Hypothalamus (tissue), 51 donors: ENCODE measurements at places on chromosomes 3 and 15.

GRCh38 chr3:84292128-84292527, 666.7 kb upstream of the CADM2 start:
- DNase-seq, result no peak

DNA sequence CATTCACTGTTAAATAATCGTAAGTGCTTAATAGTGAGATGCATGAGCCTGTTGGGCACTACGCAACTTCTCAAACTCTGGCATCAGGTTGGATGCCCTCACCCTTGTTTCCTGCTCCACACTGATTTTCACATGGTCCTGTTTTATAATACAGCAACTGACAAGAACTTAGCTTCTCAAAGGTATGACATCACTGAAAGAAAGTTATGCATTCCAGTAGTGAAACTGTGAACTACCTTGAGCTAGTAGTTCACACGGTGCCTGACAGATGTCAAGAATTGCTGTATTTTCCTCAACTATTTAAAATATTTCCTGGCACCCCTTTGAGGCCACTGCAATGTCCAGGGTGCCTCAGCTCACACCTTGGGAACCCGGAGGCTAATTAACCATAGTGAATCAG, 327.5 kb downstream of the RORA start:
- DNase-seq, result no peak

- DNase-seq, result no peak
Measured at GRCh38 chr3:87982421-87982820, 76.4 kb downstream of the CGGBP1 start.

- DNase-seq, result no peak
Measured at GRCh38 chr3:49277383-49277775, 347 bp upstream of the C3orf62 start.

- DNase-seq, result no peak
Measured at GRCh38 chr3:124654470-124654845, 75.8 kb upstream of the UMPS start.

DNA sequence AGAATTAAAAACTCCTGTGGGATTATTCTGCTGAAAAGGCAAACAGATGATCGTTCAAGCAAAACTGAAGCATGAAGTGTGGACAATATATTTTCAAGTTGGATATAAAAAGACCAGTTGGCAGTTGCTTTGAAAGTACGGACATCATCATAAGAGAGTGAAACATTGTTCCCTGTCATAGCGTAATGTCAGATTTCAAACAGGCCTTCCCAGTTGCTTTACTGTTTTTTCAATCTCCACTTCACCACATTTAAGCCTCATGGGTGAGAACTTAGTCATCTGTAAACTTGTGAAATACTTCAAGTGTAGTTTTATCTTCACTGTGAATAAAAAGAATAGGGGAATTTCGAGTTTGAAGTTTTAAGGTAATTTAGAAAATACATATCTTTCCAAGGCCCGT, 435.1 kb upstream of the CNTN3 start:
- no peak for DNase-seq

DNA sequence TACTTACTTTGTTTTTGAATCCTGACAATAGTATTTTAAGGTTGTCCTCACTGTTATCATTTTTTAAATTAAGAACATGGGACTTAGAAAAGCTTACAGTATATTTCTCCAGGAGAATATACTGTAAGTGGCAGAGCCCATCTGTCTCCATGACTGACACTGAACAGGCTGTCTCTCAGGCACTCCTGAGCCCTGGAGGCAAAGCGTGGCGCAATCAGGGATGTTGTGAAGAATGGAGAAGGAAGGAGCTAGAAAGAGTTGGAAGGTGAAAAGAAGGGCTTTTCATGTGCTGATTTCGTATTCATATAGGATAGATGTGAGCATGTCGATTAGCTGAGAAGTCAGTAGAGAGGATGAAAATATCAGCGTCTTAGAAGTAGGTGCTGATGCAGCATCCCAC, 41.5 kb downstream of the FGF12 start:
- no peak for DNase-seq

DNA sequence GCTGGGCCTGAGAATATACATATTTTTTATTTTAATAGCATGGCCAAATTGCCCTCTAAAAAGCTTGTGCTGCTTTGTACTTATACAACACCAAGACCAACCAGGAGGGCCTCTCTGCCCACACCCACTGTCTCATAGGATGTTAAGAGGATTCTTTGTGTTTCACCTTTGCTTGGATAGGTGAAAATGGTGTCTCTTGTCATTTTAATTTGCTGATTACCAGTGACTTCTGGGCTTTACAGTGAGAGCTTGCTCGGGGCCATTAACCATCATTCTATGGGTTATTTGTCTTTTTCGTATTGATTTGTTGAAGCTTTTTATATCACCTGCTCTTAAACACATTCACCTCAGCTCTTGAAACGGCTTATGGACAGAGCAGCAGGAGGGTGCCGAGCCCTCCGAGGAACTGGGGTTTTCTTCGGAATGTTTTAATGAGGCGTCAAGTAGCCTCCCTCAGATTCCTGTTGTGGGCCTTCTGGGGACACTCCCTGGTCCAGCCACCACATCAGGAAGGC, 10.5 kb downstream of the PTH1R start:
- no peak for DNase-seq

DNA sequence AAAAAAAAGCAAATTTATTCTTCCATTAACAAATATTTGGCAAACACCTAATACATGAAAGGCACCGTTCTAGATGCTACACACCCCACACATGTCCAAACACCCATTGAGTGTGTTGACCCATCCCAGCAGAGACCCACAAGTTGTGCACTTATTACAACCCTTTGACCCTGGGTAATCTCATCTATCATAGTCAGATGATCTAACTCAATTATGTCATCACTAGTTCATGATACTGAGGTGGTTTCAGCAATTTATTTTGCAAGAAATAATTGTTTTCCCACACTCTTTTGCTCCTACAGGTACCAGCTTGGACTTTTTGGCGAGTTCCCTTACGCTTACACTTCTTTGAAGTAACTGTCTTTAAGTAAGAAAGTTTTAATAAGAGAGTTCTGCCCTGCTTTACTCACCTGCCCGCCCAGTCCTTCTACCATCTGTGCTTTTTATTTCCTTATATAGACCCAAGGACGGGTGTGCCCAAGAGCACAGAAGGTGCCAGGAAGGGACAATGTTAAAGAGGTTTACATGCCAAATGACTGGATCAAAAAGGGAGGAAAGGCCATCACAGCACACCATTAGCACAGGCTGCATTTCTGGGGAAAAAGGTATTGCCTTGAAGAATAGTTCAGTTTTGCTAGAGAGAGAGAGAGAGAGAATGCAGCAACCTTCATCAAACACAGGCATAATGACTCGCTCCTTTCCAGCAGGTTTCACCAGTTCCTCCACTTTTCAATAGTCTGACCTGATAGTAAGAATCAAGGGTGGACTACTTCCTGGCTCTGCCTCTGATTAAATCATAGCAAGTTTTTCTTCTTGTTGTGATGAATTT, 54.5 kb upstream of the ATP11B start:
- DNase-seq, result no peak

- no peak for DNase-seq
Measured at GRCh38 chr3:183050706-183051105, 48.6 kb downstream of the MCCC1 start.

DNA sequence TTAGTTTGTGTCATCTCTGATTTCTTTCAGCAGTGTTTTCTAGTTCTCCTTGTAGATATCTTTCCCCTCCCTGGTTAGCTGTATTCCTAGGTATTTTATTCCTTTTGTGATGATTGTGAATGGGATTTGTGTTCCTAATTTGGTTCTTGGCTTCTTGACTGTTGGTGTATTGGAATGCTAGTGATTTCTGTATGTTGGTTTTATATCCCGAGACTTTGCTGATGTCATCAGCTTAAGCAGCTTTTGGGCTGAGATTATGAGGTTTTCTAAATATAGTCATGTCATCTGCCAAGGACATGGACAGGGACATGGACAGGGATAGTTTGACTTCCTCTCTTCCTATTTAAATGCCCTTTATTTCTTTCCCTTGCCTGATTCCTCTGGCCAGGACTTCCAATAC, 35.8 kb downstream of the MYO9A start:
- no peak for DNase-seq

GRCh38 chr3:62601238-62602070, 228.1 kb upstream of the FEZF2 start:
- no peak for DNase-seq

GRCh38 chr3:72721683-72722381, 126.4 kb downstream of the SHQ1 start:
- no peak for DNase-seq

GRCh38 chr3:37668431-37668817, 193.3 kb upstream of the CTDSPL start:
- DNase-seq, result no peak

- no peak for DNase-seq
Measured at GRCh38 chr3:84039099-84039498, 919.7 kb upstream of the CADM2 start.

DNA sequence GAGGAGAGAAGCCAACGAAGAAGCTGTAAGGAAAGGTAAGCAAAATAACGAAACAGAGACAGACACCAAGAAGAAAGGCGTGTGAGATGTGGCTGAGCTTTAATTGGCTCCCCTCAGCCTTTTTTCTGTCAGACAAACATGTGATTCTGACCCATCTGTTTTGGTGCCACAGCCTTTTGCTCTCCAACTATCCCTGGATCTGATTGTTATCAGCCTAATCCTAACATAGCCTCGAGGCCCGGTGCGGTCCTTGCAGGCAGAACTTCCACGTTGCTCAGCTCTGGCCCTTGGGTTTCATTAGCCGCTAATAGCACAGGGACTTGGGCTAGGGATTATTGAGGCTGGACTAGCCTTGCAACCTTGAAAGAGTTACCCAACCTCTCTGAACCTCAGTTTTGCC, 57.9 kb upstream of the CACNA2D3 start:
- no peak for DNase-seq

DNA sequence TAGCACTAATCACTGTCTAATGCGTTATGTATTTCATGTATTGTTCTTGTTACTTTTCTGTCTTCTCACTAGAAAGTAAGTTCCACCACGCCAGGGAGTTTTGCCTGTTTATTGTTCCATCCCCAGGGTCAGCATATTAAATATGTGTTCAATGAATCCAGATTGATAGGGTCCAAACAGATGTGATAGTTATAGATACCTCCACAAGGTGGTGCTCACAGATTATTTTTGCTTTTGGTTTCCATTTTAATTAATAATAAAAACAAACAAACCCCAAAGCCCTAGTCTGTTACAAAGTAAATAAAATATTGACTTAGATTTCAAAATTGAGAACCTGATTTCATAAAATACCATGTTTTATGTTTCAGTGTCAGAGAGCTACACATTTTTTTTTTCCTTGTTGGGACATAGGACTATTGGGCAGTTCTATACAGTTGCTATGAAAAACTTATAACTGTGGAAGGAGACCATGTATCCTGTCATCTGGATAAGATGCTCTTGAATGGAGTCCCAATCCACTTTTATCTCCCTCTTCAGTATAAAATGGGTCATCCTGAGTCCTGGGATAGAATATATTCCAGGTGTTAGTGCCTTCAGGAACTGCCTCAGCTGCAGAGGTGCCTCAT, 12.4 kb downstream of the OTOL1 start:
- DNase-seq, result no peak

- DNase-seq, result no peak
Measured at GRCh38 chr3:82353306-82354171, 592.1 kb upstream of the GBE1 start.

GRCh38 chr3:112685420-112685819, 44.5 kb upstream of the CCDC80 start:
- no peak for DNase-seq

DNA sequence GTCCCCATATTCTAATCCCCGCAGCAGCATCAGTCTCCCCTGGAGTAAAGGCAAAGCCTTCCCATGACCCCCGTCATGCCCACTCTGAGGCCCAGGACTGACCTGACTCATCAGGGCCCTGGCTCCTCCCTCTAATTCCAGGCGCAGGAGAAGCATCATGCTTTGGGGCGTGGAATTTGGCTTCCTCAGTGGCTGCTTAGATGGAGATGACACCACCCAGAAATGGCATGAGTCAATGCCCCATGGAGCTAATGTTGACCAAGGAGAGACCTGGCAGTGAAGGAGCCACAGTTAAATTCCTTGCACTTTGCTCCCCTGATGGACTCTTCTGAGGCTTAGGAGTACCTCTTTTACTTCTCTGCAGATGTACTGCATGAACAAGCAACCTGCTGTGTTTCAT, 204.2 kb upstream of the PROK2 start:
- DNase-seq, result no peak

DNA sequence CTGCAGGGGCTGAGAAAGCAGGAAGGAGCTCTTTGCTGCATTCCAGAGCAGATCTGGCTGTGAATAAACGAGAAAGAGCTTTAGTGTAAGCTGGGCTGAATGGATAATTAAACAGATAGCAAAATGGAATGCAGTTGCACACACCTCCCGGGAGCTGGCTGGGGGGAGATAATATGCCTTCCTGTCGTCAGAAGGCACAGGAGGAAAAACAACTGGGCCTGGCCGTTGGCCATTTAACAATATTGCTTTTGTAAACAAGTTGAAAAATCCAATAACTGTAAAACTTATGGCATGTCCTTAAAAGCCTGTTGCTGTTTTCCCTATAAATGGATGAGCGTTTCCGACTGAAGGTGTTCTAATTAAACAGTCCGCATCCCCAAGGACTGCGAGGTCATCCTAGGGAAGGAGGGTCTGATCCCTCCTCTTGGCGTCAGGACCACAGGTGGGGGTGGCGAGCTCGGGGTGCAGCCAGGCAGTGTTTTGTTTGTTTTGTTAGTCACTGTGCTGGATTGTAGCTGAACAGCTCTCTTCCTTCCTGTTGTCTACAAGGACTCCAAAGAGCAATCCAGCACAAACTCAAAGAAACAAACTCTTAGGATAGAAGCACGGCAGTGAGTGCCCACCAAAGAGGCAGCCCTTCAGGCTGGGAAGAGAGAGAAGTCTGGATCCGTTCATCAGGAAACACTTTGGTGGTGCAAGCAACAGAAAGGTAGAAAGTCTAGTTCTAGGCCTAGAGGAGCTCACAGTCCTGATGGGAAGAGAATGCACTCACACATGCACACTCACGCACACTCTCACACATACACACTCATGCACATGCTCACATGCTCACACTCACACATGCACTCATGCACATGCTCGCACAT, 133.4 kb upstream of the SMAD3 start:
- no peak for DNase-seq

GRCh38 chr3:194736896-194737600, 51.4 kb downstream of the FAM43A start:
- DNase-seq, result no peak

GRCh38 chr3:62758296-62759066, 116.7 kb downstream of the CADPS start:
- no peak for DNase-seq

- DNase-seq, result no peak
Measured at GRCh38 chr3:29534006-29534405, 253.1 kb downstream of the RBMS3 start.

GRCh38 chr3:33716227-33716626, 1.8 kb downstream of the CLASP2 start:
- DNase-seq, result no peak

- no peak for DNase-seq
Measured at GRCh38 chr3:70564552-70564951, 252.1 kb upstream of the MDFIC2 start.

DNA sequence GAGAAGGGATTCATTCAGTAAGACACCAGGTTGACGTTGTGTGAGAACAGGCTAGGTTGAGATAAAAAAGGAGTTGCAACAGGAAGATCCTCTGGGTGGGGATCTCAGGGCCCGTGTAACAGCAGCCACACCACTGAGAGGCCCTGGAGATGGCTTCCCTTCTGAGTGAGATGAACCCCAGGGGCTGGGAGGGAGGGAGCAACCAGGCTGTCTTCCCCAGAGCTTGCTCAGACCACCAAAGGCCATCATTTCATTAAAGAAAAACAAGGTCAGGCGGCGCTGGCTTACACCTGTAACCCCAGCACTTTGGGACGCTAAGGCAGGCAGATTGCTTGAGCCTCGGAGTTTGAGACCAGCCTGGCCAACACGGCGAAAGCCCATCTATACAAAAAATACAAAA, 187.7 kb downstream of the ATP10A start:
- no peak for DNase-seq

GRCh38 chr15:27784107-27784506, 315.0 kb downstream of the OCA2 start:
- DNase-seq, result no peak
